ENCODE measurements at places on chromosomes 11 and 22. TPM values are rescaled to one million over a fixed set of nuclear protein-coding genes. Genes with fewer than 3 reads are reported as not detected.

NOL12 gene
- 8.6 TPM for total RNA-seq

TRIM49 gene
- not detected for total RNA-seq

DDX6 gene
- 41.1 TPM for total RNA-seq

RBM14 gene
- 20.8 TPM for total RNA-seq

SCGB1C1 gene
- total RNA-seq = not detected

TEX54 gene
- total RNA-seq = not detected

NRXN2 gene
- 3.2 TPM for total RNA-seq

CDPF1 gene
- total RNA-seq = 10.7 TPM

RTN4RL2 gene
- 10.6 TPM for total RNA-seq

ART1 gene
- total RNA-seq = not detected

TEF gene
- 4.0 TPM for total RNA-seq

FXYD6 gene
- 0.68 TPM for total RNA-seq

CASP1 gene
- total RNA-seq = 4.8 TPM

PELI3 gene
- 6.7 TPM for total RNA-seq

ANGPTL5 gene
- not detected for total RNA-seq

CARD18 gene
- total RNA-seq = not detected

SCN3B gene
- total RNA-seq = under 0.01 TPM

MS4A15 gene
- total RNA-seq = not detected

SCUBE2 gene
- total RNA-seq = 2.8 TPM

MIOX gene
- 0.43 TPM for total RNA-seq

BIK gene
- not detected for total RNA-seq

SLC29A2 gene
- 0.26 TPM for total RNA-seq

CEP126 gene
- total RNA-seq = 1.5 TPM

BRSK2 gene
- total RNA-seq = 0.09 TPM

CNIH2 gene
- not detected for total RNA-seq

PRRG4 gene
- total RNA-seq = not detected

HSPB2 gene
- 1.2 TPM for total RNA-seq

CCDC188 gene
- 0.17 TPM for total RNA-seq

PRDX5 gene
- 401 TPM for total RNA-seq

CCDC15 gene
- total RNA-seq = 1.0 TPM

TBX1 gene
- total RNA-seq = 0.09 TPM

CHADL gene
- 0.17 TPM for total RNA-seq

PRSS23 gene
- 459 TPM for total RNA-seq

NRIP3 gene
- total RNA-seq = 0.94 TPM

MCM5 gene
- total RNA-seq = 9.7 TPM

SYT13 gene
- not detected for total RNA-seq

MS4A1 gene
- total RNA-seq = not detected

LZTR1 gene
- total RNA-seq = 29.5 TPM

OLFML1 gene
- 22.5 TPM for total RNA-seq

Data from pericardium fibroblast (primary cell).